HFFc6 (cell line): ENCODE measurements at places on chromosomes 4 and X. TPM values are rescaled to one million over a fixed set of nuclear protein-coding genes. Genes with fewer than 3 reads are reported as not detected.

DNA sequence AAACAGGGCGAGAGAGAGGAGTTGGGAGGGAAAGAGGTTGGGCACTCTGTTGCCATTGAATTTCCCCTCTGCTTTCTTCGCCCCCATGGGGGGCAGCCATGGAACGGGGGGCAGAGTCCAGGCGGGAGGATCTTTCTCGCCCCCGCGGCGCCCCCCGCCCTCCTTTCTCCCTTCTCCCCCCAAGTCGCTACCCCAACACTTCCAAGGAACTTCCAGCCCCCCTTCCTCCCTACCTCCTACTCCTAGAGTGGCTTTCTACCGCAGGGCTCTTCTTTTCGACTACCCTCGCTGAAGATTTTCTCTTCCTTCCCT, 594 bp upstream of the STAG2 start:
- no peak for DNase-seq

DNA sequence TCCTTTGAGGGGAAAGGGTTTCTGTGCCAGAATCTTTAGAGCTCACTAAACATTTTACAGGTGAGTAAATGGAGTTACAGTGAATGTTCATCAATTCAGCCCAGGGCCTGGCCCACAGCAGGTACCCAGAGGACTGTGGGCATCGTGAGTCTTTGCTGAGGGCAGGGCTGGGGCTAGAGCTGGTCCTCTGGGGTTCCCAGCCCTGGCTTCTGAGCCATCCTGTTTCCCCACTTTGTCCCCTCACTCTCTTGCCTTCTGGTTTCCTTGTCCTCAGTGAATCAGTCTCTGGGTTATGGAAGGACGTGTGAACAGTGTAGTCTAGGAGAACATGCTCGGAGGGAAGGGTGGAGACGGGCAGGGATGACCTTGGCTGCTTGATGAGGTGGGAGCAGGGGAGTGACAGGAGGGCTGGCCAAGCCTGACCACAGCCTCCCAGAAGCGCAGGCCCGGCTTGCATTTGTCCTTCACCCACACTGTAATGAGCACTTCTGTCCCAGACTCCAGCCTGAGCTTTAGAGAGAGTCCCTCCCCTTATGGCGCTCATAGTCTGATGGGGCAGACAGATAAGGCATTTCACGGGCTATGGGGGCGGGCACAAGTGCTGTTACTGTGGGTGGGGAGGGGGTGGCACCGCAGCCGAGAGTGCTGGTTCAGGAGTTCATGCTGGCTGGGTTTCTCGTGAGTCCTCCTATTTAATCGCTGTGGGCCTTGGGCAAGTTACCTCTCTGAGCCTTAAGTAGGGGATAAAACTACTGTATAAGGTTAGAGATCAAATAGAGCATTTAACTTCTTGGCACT, 17.3 kb downstream of the TBC1D14 start:
- DNase-seq = no peak

GRCh38 chrX:141341341-141341740, 99.0 kb upstream of the SPANXC start:
- DNase-seq = peak; percentile 65

- no peak for DNase-seq
Observed at GRCh38 chrX:52378870-52379269, 10.0 kb downstream of the XAGE2 start.

- DNase-seq = no peak
Observed at GRCh38 chr4:1495416-1496115, 89.3 kb upstream of the NKX1-1 start.

DNA sequence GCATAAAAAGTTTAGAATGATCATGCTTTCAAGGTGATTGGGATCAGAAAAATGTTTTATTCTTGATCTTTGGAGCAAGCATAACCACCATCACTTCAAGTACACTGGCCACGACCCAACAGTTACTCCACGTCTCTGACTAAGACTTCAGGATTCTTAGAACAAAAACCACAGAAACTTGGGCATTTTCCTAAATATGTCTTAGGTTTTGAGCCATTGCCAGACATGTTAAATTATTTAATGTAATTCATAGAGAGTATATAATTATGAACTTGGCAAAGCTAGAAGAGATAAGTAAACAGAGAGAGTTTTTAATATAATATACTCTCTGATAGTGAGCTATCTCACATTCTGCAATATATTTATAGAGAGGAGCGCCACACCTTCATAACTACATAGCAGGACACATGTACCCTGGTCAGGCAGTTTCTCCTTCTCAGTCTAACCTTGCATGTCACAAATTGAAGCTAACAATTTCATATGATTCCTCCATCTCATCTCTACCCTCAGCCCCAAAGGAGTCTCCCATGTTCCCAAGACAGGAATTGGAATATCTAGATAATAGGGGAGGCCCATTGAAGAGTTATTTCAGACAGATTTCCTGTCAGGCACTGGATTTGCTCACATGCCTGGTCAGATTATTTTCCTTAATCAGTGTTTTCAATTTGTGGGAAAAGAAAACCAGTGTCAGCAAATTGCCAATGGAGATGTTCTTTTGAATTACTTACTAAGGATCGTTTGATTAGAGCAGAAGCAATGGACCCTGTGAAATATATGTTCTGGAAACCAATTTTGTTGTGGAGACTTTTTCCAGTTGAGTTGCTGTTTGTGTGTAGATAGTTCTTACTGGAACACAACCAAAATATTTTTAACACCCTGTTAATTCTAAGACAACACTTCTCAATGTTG, 61.7 kb upstream of the GUCY1A1 start:
- DNase-seq = peak; percentile 78

- DNase-seq = no peak
Observed at GRCh38 chr4:134178706-134179105, 22.9 kb downstream of the PABPC4L start.

DNA sequence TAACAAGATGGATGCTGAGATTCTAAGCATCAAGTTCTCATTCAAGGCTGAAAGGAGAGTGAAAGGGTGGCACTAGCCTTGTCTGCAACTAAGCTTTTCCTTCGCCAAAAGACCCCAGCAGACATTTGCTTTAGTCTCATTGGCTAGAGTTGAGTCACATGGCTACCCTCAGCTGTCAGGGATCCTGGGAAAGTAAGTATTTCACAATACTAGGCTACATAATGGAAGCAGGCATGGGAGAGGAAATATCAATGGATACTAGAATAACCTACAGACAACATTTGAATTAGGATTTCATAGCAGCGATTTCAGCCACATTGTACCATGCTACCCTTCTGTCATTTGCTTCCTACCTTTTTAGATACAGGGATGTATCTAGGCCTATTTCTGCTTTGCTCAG, 29.1 kb downstream of the MAOA start:
- no peak for DNase-seq

- DNase-seq = no peak
Observed at GRCh38 chr4:182351485-182351884, 108.3 kb downstream of the TENM3 start.

DNA sequence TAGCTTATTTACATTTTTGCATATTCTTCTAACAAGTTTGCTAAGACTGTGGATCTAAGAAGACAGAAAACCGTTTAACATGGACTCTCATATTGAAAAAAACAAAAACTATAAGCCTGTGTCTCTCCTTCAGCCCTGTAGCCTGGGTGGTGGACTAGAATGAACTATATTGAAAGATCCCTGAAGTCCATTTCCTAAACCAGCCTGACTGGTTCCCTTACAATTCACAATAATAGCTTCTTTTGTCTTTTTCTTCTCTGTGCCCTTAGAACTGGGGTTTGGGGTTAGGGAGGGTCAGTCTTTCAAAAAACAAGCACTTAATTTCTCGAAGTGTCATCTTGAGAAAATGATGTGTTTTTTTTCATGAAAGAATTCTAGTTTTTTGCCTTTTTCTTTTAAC, 59.0 kb downstream of the GSTCD start:
- no peak for DNase-seq

- no peak for DNase-seq
Observed at GRCh38 chr4:72893354-72894066, 176.0 kb downstream of the COX18 start.

DNA sequence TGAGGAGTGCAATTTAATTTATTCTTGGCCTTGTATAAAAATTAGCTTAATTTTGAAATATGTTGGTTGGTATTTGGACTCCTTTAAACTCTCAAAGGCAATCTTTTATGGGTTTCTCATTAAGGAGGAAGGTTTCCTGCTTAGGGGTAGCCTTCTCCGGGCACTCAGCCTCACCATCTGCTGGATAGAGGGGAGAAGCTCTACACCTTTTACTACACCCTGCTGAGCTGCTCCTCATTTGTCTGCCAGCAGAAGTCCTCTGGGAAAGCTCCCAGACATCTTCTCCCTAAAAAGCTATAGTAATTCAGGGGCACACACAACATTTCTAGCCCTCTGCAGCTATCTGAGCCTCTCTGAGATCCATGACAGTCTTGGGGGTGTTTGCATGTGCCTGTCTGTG, 179.1 kb downstream of the SOWAHB start:
- no peak for DNase-seq

GRCh38 chr4:124415146-124415545, 297.4 kb downstream of the ANKRD50 start:
- DNase-seq = peak; percentile 21

- DNase-seq = no peak
Observed at GRCh38 chrX:77014377-77015372, 432.5 kb upstream of the FGF16 start.

DNA sequence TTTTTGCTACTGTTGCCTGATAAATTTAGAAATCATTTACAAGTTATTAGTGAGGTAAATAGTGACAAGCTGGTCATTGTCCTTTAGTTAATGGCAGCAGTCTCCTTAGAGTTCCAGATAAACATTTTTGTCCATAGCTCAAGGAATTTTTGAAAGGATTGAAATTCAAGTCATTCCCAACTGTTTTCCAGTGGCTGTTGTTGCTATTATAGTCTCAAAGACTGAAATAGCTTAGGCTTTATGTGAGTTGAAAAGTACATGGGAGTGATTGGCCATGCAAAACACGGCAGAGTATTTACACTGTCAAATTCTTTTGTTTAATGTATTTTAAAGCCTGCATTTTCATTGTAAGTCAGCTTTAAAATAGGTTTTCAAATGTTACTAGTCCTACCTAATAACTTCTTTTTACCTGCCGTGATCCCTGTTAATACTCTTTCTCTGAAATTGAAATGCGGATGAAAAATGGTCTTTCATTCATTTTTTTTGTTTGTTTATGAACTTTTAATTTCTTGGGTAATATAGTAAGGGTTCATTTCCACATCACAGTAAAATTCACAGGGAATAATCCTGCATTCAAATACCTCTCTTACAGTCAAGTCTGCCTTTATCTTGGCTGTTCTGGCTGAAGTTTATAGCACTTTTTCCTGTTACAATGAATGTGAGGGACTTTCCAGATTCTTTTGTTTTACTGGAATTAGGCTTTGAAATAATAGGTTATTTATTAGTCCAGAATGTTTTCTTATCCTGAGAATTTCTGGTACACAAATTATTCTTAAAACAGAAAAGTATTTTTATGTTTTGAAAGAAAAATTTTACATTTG, 85.1 kb downstream of the PDLIM5 start:
- DNase-seq = no peak

DNA sequence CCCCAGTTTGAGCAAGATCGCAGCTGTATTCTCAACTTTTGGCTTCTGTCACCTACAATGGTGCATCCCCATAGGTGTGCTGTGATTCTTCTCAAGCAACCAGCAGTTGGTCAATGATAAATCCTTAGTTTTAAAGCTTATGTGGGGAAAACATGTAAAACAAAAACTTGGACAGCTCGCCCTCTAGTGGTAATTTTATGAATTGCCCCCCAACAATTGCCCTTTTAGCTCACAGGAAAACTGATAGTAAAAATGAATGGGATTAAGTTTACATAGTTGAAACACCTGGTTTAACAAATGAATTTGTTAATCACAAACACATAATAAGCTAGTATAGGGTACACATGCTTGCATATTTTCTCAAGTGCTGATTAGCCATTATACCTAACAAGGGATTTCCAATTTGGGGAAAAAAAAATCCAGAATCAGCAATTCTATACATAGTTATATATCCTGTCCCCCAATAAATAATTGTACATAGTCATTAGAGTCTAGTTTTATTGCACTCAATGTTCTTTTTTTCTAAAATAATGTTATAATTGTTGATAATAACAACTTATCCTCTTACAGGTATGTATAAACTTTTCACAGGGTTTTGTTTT, 30.1 kb downstream of the TEX13A start:
- DNase-seq = peak; percentile 10

GRCh38 chr4:122772986-122773385, 40.5 kb downstream of the BBS12 start:
- DNase-seq = no peak

DNA sequence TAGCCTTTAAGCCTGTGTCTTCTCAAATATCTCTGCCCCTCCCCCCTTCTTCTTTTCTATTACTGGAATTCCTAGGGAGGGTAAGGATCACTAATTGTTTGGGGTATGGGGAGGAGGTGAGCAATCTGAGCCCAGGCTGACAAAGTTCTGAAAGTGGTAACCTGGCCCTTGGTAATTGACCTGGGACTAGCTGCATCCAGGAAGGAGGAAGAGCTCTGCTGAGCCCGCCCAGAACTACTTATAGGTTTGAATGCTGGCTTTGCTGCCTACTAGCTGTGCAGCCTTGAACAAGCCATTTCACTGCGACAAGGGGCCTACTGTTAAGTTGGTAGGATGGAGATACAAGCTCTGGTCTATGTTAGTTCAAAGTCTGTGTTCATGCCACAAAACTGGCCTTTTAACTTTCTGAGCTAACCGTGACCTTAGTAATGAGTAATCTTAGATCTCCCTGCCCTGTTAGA, 37.8 kb downstream of the DGKK start:
- no peak for DNase-seq

- DNase-seq = no peak
Observed at GRCh38 chrX:69424910-69425309, 79.2 kb upstream of the NALF2 start.

GRCh38 chrX:131795442-131796229, 227.5 kb upstream of the STK26 start:
- no peak for DNase-seq

- no peak for DNase-seq
Observed at GRCh38 chrX:154793084-154793795, 12.0 kb downstream of the MPP1 start.

DNA sequence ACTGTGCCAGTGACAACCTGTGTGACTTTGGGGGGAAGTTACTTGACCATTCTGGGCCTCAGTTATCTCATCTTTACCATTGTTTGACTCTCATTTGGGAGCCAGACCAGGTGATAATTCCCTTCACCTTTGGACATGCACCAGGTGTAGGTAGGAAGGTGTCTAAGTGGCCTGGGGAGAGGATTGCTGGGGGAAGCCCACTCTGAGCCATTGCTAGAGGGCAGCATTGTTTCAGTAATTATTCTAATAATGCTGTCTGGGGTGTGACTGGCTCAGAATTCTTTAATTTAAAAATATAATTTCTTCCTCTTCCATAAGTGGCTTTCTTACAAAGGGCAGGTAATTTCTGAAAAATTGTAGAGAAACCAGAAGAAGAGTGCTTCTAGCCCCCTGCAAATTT, 104.3 kb downstream of the RTL9 start:
- no peak for DNase-seq

Gene HTN1
- not detected in 3 replicates for total RNA-seq

Gene PPP1R2C
- not detected in 2 replicates for total RNA-seq

Gene ARAP2
- total RNA-seq = not detected in 3 replicates

Gene TMEM47
- 99.5 TPM in 2 replicates for total RNA-seq

Gene ARHGEF38
- total RNA-seq = not detected in 2 replicates

Gene ADH4
- not detected in 3 replicates for total RNA-seq

Gene GLRA2
- total RNA-seq = not detected in 3 replicates

Gene CYBB
- not detected in 3 replicates for total RNA-seq

Gene TRIM61
- total RNA-seq = 0.31 TPM in 1 of 3 replicates, not detected in the others

Gene TRIM60
- total RNA-seq = not detected in 3 replicates

Gene PPEF1
- total RNA-seq = not detected in 3 replicates

Gene HPGD
- not detected in 3 replicates for total RNA-seq
